ENCODE measurements at places on chromosomes 12 and 14.

GRCh38 chr12:124506145-124506831, 61.1 kb downstream of the NCOR2 start:
- H3K4me3 ChIP-seq = no peak overlapping the region
- peaks cover 26% of the 10 kb centered on the region for H3K4me1 ChIP-seq
- no peaks in the 10 kb centered on the region for H3K27me3 ChIP-seq
- peaks cover 3% of the 10 kb centered on the region for H3K36me3 ChIP-seq

- no peak overlapping the region for H3K4me3 ChIP-seq
- H3K27ac ChIP-seq = no peak overlapping the region
- H3K4me1 ChIP-seq = no peaks in the 10 kb centered on the region
- no peak for DNase-seq
- no peaks in the 10 kb centered on the region for H3K36me3 ChIP-seq
- H3K27me3 ChIP-seq = no peaks in the 10 kb centered on the region
Measured at GRCh38 chr12:58359084-58359483, 417.7 kb downstream of the ATP23 start.

DNA sequence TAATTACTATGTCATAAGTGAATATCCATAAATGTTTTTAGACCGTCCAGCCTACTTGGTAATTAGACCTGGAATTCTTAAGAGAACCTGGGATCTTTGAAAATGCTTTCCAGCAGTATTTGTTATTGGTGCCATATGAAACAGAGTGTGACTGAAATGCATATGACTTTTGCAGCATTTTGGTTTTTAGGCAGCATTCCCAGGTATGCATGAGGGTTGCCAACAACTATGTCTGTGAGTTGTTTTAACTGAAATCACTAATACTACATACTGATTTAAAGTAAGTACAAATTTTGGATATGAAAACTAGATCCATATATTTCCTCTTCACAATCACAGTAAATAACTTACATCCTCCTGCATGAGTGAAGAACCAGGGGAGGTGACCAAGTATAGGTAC, 437.7 kb upstream of the FAR2 start:
- no peaks in the 10 kb centered on the region for H3K4me1 ChIP-seq
- no peak for DNase-seq
- H3K27ac ChIP-seq = no peak overlapping the region

- H3K27ac ChIP-seq = no peak overlapping the region
- no peak overlapping the region for H3K4me3 ChIP-seq
- H3K27me3 ChIP-seq = no peaks in the 10 kb centered on the region
- H3K4me1 ChIP-seq = no peaks in the 10 kb centered on the region
- no peak for DNase-seq
Measured at GRCh38 chr12:131720921-131721320, 10.0 kb downstream of the SFSWAP start.

GRCh38 chr14:80587096-80587724, 354.3 kb downstream of the CEP128 start:
- no peak overlapping the region for H3K4me3 ChIP-seq
- no peaks in the 10 kb centered on the region for H3K36me3 ChIP-seq
- H3K27ac ChIP-seq = no peak overlapping the region
- H3K27me3 ChIP-seq = no peaks in the 10 kb centered on the region
- no peak for DNase-seq

DNA sequence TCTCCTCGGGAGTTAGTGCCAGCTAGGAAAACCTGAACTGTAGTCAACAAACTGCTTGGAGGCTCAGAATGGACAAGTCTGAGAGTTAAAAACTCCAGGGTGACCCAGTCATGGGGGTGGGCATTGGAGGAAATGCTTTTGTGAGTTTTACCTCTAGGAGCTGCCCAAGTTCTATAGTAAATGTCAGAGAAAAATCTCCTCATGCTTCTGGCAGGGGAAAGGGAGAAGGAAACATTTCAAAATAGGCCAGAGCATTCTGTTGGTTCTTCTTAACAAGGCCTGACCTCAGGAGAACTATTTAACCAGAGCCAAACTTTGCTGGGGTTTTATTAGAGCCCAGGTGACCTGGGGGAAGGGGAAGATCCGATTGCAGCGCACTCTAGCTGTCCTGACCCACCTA, 12.3 kb downstream of the NINJ2 start:
- no peak overlapping the region for H3K27ac ChIP-seq
- DNase-seq = no peak
- H3K27me3 ChIP-seq = no peaks in the 10 kb centered on the region
- no peak overlapping the region for H3K4me3 ChIP-seq
- H3K36me3 ChIP-seq = no peaks in the 10 kb centered on the region
- no peaks in the 10 kb centered on the region for H3K4me1 ChIP-seq

DNA sequence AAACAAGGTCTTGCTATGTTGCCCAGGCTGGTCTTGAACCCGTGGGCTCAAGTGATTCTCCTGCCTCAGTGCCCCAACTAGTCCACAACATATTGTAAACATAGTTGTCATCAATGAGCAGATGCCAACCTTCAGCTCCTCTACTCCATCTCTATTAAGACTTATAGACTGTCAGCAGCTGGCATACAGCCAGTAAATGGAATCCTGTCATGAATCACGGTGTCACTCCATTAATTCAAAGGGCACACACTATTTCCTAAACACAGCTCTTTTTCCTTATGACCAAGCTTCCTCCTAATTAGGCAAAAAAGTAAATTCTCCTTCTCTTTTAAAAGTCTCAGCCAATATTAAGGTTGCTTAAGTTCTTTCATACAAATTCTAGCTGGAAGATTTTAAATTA, 111.2 kb downstream of the ITPR2 start:
- no peak for DNase-seq
- H3K4me3 ChIP-seq = no peak overlapping the region
- H3K36me3 ChIP-seq = no peaks in the 10 kb centered on the region
- H3K27me3 ChIP-seq = no peaks in the 10 kb centered on the region
- no peaks in the 10 kb centered on the region for H3K4me1 ChIP-seq

DNA sequence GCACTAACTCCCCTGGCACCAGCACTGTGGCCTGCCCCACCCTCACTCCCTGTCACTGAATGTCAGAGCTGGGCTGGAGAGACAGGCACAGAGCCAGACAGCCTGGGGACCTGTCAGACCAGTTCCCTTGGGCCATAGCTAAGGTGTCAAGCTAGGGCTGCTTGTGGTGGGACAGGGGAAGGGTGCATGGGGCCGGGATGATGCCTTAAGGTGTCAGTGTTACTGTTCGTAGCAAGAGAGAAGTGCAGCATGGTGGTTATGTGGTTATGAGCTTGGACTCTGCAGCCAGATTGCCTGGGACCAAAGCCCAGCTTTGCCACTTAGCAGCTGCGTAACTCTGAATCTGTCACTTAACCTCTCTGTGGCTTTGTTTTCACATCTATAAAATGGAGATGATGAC, 3.8 kb downstream of the RAPGEF3 start:
- peaks cover 40% of the 10 kb centered on the region for H3K4me1 ChIP-seq
- H3K27ac ChIP-seq = no peak overlapping the region
- DNase-seq = no peak
- no peaks in the 10 kb centered on the region for H3K27me3 ChIP-seq
- H3K36me3 ChIP-seq = no peaks in the 10 kb centered on the region
- no peak overlapping the region for H3K4me3 ChIP-seq

GRCh38 chr12:94255428-94255827, 107.1 kb downstream of the PLXNC1 start:
- no peaks in the 10 kb centered on the region for H3K27me3 ChIP-seq
- no peak for DNase-seq
- H3K4me1 ChIP-seq = no peaks in the 10 kb centered on the region

- H3K27ac ChIP-seq = no peak overlapping the region
- H3K4me1 ChIP-seq = no peaks in the 10 kb centered on the region
- no peaks in the 10 kb centered on the region for H3K36me3 ChIP-seq
- H3K27me3 ChIP-seq = no peaks in the 10 kb centered on the region
- no peak overlapping the region for H3K4me3 ChIP-seq
Measured at GRCh38 chr12:42568952-42569915, 20.3 kb downstream of the PRICKLE1 start.

- no peak for DNase-seq
- no peak overlapping the region for H3K4me3 ChIP-seq
- H3K36me3 ChIP-seq = no peaks in the 10 kb centered on the region
Measured at GRCh38 chr12:106147956-106148355, 9.2 kb upstream of the NUAK1 start.

DNA sequence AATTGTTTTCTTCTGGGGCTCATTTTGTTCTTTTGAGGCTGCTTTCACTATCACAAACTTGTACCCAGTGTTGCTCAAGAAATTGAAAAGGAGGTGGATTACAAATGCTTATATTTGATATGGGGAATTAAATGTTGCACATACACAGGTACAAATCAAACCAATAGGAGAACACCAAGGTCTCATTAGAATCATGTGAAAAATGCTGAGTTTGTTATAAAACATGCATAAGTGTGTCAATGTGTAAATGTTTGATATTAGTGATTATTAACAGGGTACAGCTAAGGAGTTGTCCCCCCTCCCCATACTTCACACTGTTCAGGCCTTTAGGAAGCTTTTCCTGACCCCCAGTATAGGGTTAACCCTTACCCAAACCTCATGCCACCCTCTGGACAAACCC, 971.2 kb upstream of the SEL1L start:
- DNase-seq = no peak
- H3K4me3 ChIP-seq = no peak overlapping the region
- no peaks in the 10 kb centered on the region for H3K27me3 ChIP-seq
- no peak overlapping the region for H3K27ac ChIP-seq
- no peaks in the 10 kb centered on the region for H3K4me1 ChIP-seq
- H3K36me3 ChIP-seq = no peaks in the 10 kb centered on the region

- DNase-seq = no peak
- H3K4me3 ChIP-seq = peak overlapping the region; percentile 79
Measured at GRCh38 chr12:54412786-54413185, 6.3 kb downstream of the ITGA5 start.

DNA sequence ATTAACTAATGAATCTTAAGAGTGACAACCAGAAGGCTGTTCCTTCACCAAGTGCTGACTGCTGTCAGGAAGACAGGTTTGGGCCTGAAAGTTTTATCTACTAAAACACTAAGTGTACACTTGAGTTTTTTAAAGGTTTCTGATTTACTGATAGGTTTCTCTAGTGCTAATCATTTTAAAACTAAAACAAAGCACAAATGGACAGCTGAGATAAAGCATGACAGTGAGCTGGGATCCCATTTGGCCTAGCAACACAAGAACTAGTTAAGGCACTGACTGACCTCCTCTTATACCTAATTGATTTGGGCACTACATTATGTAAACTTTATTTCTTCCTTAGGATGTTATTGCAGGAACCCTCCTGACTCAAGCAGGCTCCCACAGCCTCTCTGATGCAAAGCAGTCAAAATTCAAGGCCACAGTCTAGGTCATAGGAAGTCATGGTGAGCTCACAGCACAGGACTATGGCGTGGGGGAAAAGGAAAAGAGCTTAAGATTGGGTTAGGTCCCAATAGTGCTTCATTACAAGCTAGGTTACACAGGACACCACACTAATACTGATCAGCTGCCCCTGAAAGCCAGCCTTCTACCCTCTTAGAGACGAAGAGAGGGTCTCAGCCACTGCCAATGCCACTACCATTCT, 3.5 kb downstream of the STXBP6 start:
- no peaks in the 10 kb centered on the region for H3K4me1 ChIP-seq
- H3K27me3 ChIP-seq = peaks cover 18% of the 10 kb centered on the region
- H3K4me3 ChIP-seq = no peak overlapping the region
- no peaks in the 10 kb centered on the region for H3K36me3 ChIP-seq
- H3K27ac ChIP-seq = no peak overlapping the region
- no peak for DNase-seq

- no peaks in the 10 kb centered on the region for H3K36me3 ChIP-seq
- no peak overlapping the region for H3K27ac ChIP-seq
- no peaks in the 10 kb centered on the region for H3K4me1 ChIP-seq
- DNase-seq = no peak
- H3K27me3 ChIP-seq = peaks cover 42% of the 10 kb centered on the region
Measured at GRCh38 chr14:73249108-73249507, 11.8 kb downstream of the PAPLN start.

- no peaks in the 10 kb centered on the region for H3K27me3 ChIP-seq
- peaks cover 2% of the 10 kb centered on the region for H3K4me1 ChIP-seq
- no peaks in the 10 kb centered on the region for H3K36me3 ChIP-seq
Measured at GRCh38 chr12:96427269-96427729, 27.1 kb upstream of the CDK17 start.

DNA sequence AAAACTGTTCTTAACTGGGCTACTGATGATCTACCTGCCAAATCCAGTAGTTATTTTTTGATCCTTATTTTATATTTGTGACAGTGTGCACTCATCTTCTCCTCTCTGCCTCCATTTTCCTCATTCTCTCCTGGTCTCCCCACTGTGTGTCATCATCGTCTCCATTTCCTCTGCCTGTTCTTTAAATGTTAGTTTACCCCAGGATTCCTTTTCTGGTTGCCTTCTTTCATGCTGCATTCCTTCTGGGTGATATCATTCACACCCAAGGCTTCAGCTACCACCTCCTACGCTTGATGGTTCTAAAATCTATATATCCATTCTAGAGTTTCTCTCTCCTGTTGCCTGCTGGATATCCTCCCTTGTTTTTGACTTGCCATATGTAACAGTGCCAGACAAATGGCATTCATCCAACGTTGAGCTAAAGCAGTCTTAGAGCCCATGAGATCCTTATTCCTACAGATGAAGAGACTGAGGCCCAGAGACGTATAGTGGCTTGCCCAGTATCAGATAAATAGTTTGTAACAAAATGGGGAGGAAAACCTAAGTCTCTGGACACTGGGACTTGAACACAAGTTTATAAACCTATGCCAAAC, 109.5 kb downstream of the DIP2B start:
- H3K4me3 ChIP-seq = no peak overlapping the region
- no peaks in the 10 kb centered on the region for H3K4me1 ChIP-seq
- DNase-seq = no peak
- H3K27me3 ChIP-seq = no peaks in the 10 kb centered on the region
- no peak overlapping the region for H3K27ac ChIP-seq

- H3K36me3 ChIP-seq = no peaks in the 10 kb centered on the region
- DNase-seq = no peak
- peaks cover 21% of the 10 kb centered on the region for H3K4me1 ChIP-seq
- no peaks in the 10 kb centered on the region for H3K27me3 ChIP-seq
Measured at GRCh38 chr14:54627219-54627539, 60.3 kb downstream of the SAMD4A start.

DNA sequence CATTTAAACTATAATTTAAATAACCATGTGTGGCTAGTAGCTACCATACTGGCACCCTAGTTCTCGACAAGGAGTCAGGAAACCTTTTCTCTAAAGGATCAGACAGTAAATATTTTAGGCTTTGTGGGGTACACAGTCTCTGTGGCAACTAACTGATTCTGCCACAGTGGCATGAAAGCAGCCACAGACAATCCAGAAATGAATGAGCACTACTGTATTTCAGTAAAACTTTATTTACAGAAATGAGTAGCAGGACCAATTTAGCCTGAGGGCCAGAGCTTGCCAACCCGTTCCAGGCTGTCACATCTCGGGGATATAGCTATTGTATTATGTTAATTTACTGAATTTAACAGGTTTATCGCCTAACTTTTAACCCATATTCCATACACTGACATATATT, 278.7 kb downstream of the ITPR2 start:
- no peaks in the 10 kb centered on the region for H3K4me1 ChIP-seq
- H3K27me3 ChIP-seq = no peaks in the 10 kb centered on the region
- no peak for DNase-seq
- H3K36me3 ChIP-seq = peaks cover 18% of the 10 kb centered on the region
- no peak overlapping the region for H3K27ac ChIP-seq

DNA sequence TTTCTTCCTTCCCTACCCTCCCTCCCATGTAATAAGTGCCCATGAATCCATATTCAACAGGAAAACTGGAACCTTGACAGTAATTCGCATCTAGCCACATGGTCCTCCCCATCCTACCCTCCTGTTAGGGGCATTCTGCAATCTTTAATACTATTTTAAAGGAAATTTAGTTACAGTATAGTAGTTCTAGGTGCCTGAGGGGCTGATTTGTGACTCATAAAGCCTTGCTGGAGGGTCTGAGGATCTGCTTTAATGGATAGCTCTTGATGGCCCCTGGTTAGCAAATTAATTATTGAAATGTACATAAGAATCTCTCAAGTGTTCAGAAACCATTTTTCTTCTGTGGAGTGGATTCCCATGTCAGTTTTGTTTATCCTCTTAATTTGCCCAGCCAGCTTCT, 54.1 kb downstream of the ESRRB start:
- no peaks in the 10 kb centered on the region for H3K36me3 ChIP-seq
- no peak overlapping the region for H3K4me3 ChIP-seq
- H3K27ac ChIP-seq = no peak overlapping the region
- no peak for DNase-seq
- no peaks in the 10 kb centered on the region for H3K4me1 ChIP-seq

All from T-cell (primary cell).